ENCODE measurements at places on chromosomes 11 and 22. TPM values are rescaled to one million over a fixed set of nuclear protein-coding genes. Genes with fewer than 3 reads are reported as not detected.

Gene OR52I1
- not detected for total RNA-seq

Gene ABCC8
- not detected for total RNA-seq

DNA sequence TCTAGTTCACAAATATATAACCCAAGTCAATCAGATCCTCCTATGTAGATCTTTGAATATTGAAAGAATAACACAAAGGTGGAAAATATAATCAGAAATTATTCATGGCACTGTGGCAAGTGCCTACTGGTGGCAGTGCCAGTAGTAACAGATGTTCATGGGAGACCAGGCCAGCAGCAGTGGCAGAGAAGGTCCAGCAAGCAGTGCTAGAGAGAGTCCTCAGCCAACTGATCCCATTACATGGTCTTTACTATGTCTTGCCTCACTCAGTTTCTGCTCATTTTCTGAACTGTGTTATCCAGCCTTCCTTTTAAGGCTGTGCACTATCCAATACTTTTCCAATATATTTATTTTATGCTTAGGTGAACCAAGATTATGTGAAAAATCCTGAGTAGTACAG lies 124.9 kb downstream of the MRTFA start:
- no peak for DNase-seq

DNA sequence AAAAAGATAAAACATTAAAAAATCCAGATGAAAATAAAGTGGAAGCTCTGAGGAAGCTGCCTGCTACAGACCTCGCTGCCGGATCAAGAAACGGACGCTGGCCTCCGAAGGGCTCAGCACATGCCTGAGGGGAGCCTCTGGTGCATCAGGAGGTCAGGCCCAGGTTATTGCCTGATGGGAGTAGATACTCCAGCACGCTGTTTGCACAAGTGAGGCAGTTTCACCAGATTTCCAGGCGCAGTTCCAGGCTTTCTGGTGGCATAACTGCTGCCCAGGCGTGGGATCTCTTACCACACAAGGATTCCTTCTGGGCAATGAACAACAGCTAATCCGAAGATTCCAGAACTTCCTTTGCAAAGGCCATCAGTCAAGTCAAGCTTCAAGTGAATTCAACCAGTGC lies 154.2 kb downstream of the MPPED1 start:
- DNase-seq, result no peak

GRCh38 chr11:47317064-47317828 lies 35.3 kb downstream of the MYBPC3 start:
- no peak for DNase-seq

Gene MS4A6E
- total RNA-seq, result not detected

GRCh38 chr11:91946397-91946951 lies 278.1 kb upstream of the FAT3 start:
- no peak for DNase-seq

DNA sequence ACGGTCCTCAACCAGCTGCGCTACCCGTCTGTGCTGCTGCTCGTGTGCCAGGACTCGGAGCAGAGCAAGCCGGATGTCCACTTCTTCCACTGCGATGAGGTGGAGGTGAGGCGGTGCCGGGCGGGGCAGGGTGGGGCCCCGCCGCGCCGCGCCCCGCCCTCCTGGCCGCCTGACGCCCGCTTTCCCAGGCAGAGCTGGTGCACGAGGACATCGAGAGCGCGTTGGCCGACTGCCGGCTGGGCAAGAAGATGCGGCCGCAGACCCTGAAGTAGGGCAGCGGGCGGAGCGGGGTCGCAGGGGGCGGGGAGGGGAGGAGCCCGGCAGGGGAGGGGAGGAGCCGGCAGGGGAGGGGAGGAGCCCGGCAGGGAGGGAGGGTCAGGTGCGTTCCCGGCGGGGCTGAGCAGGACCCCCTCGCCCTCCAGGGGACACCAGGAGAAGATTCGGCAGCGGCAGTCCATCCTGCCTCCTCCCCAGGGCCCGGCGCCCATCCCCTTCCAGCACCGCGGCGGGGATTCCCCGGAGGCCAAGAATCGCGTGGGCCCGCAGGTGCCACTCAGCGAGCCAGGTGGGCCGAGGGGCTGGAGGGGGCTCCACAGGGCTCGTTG lies 14.7 kb downstream of the EPS8L2 start:
- no peak for DNase-seq

DNA sequence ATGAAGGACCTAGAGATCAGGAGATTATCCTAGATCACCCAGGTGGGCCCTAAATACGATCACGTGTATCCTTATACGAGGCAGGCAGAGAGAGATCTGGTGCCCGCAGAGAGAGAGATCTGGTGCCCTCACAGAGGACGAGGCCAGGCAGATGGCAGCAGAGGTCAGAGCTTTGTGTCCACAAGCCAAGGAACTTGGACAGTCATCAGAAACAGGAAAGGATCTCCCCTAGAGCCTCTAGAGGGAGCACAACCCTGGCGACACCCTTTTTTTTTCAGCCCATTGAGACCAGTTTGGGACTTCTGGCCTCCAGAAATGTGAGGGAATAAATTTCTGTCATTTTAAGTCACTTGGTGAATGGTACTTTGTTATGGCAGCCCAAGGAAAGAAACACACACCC lies 25.5 kb upstream of the TIMP3 start:
- DNase-seq, result no peak

- no peak for DNase-seq
Observed at GRCh38 chr22:36699915-36700314, 3.6 kb downstream of the CACNG2 start.

Gene CCDC188
- total RNA-seq, result not detected

Gene CASP1
- total RNA-seq, result not detected

- DNase-seq, result no peak
Observed at GRCh38 chr22:28222976-28223745, 304.1 kb upstream of the PITPNB start.

DNA sequence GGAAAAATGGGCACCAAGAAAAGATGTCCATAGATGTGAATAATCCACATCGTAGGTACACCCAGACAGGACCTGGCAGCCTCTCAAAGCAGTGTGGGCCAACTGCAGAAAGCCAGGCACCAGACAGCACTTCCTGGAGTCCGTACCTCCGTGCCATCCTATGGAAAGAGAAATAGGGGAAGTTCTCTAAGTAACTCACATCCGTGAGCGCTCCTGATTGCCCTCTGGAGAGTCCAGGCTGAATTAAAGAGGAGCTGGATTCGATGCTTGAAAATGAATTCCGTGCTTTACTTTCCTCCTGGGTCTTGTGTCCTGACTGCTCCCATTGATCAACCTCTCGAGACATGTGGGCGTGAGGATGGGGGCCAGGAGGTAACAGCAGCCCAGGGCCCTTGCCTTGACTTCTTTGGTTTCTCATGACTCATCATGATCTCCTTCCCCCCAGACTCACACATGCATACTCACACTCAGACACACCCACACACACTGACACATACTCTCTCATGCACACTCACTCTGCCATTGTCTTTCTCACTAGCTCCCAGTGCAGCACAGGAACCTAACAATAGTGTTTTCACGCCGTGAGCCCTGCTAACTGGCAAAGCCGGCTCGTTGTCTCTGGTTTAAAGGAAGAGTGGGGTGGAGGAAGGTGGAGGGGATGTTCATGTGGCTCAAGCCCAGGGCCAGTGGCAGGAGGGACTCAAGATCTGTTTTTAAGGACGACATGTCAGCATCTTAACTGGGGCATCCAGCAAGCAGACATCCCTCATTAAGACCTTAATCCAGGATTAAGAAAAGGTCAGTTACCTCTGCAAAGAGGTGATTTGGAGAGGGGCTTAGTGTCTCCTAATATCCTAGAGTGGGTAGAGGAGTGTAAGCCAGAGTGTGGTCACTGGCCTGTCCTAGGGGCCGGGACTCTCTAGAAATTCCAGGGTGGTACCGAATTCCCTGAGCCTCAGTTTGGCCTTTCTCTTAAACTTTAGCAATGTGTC lies 104.2 kb downstream of the SCN3B start:
- no peak for DNase-seq

DNA sequence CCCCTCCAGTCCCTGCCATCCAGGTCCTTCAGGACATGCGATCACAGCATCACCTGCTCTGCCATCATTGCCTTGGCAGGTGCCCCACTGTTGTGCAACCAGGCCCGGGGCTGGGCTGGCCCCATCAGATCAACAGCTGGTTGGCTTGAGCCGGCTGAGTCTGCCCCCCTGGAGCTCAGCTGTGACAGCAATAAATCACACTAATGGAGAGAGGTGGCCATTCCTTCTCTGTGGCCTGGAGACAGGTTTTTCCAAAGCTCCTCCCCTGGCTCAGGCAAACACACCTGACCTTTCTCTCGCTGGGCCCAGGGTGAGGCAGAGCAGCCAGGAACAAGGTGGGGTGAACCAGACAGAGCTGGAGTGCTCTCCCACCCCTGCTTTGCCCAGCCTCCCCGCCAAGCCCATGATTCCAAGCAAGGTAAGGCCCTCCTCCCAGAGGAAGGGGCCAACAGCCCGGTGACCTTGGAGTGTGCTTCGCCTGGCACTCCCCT lies 8.9 kb upstream of the FXYD2 start:
- DNase-seq, result no peak

DNA sequence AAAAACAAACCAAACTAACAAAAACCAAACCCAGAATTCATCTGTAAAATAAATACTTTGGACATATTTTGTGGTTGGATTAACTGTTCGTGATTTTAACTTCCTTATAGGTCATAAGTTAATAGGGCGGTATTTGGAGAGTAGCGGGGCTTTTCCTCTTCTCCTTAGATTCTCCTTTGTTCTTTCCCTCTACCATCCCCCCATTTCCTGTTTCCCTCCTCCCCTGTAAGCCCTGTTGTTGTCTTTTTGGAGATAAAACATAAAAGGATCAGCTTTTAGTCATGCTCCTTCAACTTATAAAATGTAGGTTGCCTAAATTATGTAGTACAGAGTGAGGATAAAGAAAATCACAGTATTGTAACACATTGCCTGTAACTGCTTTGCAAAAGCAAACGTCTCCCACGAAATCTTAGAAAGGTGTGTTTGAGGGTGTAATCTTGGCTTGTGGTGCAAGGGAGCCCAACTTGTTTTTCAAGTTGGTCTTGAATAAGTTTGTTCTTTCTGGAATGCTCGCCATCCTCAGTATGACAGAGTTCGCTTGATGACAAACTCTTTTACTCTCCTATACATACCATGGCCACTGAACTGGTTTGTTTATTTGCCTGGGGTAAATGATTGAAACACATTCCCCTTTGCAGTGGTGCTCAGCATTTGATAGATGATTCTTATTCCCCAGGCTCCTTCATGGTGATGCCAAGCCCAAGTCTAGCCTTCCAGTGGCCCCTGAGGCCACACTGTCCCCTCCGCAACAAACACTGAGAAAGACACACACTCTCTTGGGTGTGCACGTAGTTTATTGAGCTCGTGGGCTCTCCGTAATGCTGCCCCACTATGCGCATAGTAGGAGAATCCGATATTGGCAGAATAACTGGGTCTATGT lies 49.4 kb downstream of the TEAD1 start:
- DNase-seq, result peak; percentile 81

DNA sequence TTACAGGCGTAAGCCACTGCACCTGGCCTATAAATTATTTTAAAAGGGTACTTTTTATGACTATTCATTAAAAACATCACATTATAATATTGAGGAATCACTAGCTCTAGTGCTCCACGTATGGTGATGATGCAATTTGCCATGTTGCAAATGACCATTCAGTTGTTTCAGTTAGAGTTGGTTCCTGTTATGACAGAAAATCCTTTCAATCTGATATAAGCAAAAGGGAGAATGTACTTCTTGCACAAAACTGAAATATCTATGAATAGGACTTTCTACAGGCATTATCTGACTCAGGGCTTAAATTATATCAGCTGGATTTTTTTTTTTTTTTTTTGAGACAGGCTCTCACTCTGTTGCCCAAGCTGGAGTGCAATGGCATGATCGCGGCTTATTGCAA lies 45.6 kb upstream of the RRM1 start:
- no peak for DNase-seq

Gene CLMP
- 27.7 TPM for total RNA-seq

Gene OR8B3
- total RNA-seq, result not detected

Gene TMEM121B
- total RNA-seq, result 0.06 TPM

DNA sequence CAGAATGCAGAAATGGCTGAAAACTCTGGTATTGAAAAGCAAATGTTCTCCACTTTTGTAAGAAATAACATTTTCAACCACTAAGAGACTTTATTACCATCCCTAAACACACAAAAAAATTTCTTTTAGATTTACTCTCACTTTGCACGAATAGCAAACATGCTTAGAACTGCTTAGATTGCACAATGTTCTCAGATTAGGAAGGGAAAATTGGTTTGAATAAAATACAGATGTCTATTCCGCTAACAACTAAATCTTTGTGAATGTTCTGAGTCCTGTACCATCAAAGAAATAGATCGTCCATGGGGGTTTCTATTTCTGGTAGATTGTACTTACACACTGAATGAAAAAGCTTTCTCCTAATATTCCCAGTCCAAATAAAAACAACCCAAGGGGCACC lies 40.1 kb downstream of the BDNF start:
- DNase-seq, result no peak
